Pancreas (tissue), 10 donors: ENCODE measurements at places on chromosomes 2 and 18. TPM values are rescaled to one million over a fixed set of nuclear protein-coding genes. Genes with fewer than 3 reads are reported as not detected.

KLHL30 gene
- not detected for total RNA-seq

NTSR2 gene
- total RNA-seq = not detected

NOL4 gene
- total RNA-seq = 1.4 TPM

NT5C1B gene
- not detected for total RNA-seq

HYCC2 gene
- total RNA-seq = 7.2 TPM

SERPINB13 gene
- not detected for total RNA-seq

C1QL2 gene
- 0.09 TPM for total RNA-seq

MROH2A gene
- total RNA-seq = not detected

CHST9 gene
- 10.8 TPM for total RNA-seq

ERBB4 gene
- 2.9 TPM for total RNA-seq

PIEZO2 gene
- total RNA-seq = 3.9 TPM

TMEM200C gene
- not detected for total RNA-seq

PLEKHH2 gene
- total RNA-seq = 3.4 TPM

METTL21A gene
- total RNA-seq = 9.1 TPM

FOXD4L1 gene
- 0.19 TPM for total RNA-seq
